ENCODE measurements at places on chromosomes 7 and 10.

DNA sequence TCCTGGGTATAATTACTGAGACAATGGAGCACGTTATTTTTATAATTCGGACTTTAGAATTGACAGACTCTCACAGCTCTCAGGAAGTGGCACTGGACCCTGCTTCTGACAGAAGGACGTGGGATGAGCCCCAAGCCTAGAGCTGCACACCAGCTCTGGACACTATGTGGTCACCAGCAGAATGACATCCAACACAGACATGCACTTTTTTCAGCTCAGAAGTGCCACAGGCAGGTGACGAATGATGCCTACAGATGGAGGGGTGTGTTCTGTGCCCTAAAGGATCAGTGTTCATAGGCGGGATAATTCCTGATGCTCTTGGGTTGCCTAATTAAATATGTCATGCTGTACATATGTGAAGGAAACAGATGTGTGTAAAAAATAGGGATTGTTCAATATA, 87.9 kb downstream of the VIPR2 start:
- no peak for DNase-seq

DNA sequence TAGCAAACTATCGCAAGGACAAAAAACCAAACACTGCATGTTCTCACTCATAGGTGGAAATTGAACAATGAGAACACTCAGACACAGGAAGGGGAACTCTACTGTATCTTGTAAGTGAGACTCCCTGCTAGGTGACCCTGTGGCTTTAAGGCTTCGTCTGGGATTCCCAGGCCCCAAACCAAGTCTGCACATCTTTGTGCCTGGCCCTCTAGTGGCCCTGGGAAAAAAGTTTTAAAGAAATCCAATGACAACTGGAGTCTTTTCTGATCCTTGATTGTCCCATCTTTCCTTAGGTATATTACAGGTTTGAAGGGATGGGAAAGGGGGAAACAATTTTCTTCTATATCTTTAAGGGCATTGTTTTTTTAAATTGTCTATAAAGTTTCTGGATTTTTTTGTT, 10.6 kb upstream of the LIPM start:
- DNase-seq = no peak

DNA sequence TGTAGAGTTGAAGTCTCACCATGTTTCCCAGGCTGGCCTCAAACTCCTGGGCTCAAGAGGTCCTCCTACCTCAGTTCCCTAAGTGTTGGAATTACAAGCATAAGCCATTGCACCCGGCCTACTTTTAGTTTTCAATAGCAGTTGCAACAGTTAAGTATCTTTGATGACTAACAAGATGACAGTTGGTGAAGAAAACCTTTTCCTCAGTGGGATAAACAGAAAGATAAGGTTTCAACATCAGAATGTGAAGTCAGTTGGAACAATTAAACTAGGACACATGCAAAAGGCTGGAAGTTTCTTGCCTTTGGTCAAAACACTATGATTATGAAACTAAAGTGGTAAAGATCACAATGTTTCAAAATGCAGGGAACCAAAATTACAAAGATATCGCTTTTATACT, 169.2 kb downstream of the ZNF438 start:
- no peak for DNase-seq

GRCh38 chr7:4227105-4228010, 454.7 kb upstream of the FOXK1 start:
- DNase-seq = no peak

DNA sequence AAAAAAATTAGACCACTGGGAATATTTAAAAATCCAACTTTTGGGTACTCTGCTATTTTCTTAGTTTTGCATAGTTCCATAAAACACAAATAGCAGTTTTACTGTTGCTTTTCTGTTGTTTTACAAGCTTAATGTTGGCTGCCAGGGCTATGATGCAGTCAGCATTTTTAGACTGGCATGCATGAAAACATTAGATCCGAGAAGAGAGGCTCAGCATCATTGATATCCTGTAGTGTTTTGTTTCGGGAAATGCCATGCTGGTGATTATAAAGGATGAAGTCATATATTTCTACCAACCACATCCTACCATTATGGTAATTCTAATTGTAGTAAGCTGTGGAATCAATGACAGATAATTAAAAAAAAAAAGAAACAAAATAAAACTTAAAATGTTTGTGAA, 104.6 kb downstream of the MBL2 start:
- DNase-seq = no peak

DNA sequence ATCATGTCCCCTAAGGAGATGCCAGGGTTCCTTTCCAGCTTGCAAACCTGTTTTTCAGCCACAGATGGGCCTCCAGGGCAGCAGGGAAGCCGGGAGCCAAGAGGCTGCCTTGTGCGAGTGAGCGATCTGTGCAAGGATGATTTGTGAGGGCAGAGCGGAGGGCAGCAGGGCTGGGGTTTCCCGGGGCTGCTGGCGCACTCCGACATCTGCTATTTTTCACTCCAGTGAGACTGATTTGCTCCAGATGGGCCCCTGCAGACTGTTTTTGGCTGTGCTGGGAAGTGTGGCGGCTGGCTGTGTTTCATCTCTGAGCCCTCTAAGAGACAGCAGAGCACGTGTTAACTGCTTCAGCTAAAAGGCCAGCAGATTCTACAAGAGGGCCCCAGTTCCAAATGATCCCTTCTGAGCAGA, 466.2 kb downstream of the TYW1 start:
- no peak for DNase-seq

GRCh38 chr10:100008142-100008522, 1.6 kb downstream of the DNMBP start:
- DNase-seq = no peak

DNA sequence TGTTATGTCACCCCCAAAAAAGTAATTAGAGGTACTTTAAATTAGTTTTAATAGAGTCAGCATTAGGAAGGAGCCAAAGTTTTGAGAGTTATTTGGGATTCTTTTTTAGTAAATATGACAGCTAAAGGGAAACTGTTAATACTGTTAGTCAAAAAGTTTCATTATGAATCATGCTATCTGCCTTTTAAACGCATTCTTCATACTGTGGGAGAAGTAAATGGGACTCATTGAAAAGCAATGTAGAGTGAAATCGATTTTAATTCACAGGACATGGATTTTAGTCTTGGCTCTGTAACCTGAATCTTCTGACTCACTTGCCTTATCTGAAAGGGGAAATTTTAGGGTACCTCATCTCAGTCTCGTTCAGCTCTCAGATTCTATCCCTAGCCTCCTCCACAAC, 105.1 kb downstream of the AASS start:
- no peak for DNase-seq

- no peak for DNase-seq
Measured at GRCh38 chr10:77770868-77771175, 133.2 kb upstream of the KCNMA1 start.

DNA sequence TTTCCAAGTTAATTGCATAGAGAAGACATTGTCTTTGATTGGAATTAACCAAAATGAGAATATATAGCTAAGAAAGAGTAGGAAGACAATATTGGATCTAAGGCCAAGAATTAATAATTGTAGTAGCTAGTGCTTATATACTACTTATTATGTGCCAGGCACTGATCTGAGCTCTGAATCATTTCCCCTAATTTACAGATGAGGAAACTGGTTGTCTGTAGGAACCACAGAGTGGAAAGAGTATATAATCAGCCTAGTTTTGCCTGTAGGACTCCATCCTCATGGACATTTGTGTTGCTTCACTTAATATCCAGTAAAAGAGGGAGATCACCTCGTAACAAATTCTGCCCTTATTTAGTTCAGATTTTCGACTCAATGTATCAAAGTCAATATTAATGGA, 127.9 kb downstream of the ARID5B start:
- DNase-seq = no peak

DNA sequence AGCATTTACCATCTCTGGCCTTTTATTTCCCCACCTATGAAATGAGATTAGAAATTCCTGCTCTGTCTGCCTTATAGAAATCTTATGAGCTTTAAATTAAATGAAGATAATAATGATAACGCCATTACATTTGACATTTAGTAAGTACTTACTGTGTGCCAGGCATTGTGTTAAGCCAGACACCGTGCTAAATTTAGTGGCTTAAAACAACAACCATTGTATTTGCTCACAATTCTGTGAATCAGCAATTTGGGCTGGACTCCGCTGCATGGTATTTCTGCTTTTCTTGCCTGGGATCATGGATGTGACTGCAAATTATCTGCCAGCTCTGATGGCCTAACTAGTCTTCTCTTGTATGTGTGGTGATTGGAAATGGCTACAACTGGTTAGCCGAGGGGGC, 56.4 kb upstream of the CCDC6 start:
- no peak for DNase-seq

DNA sequence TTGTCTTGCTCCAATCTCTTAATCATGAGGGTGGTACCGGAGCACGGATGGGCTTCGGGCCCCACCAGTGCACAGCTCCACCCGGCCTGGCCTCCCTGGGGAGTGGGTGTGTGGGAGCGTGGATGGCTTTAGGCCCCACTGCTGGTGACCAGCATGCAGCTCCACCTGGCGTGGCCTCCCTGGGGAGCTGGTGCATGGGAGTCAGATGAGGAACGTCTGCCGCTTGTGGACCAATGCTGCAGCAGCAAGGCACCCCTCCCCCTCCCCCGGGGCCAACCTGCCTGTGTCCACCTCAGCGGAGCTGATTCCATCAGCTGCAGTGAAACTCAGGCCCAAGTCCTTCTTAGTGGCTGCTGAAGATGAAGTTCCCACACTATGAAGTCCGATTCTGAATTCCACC, 511.4 kb downstream of the PTPRN2 start:
- DNase-seq = no peak

DNA sequence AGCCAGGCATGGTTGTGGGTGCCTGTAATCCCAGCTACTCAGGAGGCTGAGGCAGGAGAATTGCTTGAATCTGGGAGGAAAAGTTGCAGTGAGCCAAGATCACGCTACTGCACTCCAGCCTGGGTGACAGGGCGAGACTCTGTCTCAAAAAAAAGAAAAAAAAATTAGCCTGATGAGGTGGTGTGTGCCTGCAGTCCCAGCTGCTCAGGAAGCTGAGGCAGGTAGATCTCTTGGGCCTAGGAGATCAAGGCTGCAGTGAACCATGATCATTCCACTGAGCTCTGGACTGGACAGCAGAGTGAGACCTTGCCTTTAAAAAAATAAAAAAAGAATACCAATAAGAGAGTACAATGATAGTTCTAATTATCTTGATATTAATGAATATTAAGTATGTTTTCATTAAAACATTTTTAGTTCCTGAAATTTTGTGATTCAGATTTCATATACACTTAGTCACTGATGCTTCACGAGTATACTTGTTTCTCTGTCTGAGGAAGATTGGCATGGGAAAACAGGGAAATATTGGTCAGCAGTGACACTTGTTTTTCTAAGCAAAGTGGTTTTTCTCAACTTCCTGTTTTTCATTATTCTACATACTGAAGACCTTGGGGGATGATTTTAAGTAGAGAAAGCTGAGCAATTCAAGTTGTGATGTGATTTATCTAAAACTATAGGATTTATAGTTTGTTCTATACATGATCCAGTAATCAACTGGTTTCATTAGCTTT, 76.8 kb downstream of the ADK start:
- no peak for DNase-seq

DNA sequence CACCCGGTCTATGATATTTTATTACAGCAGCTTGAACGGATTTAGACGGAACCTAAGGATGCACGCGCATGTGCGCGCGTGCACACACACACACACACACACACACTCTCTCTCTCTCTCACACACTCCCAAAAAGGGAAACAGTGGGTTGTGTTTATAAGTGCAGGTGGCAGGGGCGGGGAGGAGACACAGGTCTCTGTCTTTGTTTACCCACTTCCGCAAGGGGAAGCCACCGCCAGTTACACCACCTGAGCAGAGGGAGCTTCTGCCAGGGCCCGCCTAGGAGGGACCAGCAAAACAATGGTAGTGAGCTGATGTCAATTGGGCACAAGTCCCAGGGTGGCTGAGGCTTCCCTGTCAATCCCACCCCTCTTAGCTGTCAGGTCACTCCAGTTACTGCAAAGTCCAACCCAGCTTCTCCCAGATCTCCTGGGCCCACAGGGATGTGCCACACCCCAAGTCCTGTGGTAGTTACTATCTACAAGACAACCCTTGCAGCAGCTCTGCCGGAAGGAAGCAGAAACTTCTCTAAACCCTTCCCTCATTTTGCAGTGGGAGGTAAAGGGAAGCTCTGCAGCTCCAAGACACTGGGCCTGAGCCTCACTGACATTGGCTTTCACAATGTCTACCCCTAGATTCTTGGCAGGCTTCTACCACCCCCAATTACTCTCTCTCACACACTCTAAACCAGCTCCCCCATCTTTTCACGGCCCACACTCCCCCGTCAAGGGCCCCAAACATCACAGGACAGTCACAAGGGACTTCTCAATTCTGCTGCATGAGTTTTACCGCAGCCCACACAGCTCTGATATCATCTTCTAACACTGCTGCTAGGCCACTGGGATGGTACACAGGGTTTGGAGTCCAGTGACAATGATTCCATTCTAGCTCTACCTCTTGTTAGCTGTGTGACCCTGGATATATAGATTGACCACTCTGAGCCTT, 17.6 kb downstream of the ANXA11 start:
- peak; percentile 76 for DNase-seq

DNA sequence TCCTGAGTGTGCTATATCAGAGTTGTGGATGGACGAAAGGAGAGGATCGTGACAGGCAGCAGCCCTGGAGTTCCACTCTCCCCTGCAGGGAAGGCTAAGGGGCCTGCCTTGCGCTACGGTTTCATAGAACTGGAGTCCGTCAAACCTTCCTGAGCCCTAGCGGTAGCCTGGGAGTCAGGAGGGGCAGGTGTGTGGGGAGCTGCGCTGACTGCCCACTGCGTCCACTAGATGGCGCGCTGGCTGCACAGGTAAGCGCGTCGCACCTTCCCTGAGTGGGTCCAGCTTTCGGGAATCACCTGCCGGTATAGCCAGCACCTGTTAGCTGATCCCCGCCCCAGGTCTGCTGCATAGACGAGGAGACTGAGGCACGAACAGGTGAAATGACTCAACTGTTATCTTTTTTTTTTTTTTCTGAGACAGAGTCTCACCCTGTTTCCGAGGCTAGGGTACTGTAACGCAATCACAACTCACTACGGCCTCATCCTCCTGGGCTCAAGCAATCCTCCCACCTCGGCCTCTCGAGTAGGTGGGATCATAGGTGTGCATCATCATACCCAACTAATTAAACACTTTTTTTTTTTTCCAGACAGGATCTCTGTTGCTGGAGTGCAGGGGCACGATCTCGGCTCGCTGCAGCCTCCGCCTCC, 20.2 kb upstream of the BAIAP2L1 start:
- peak; percentile 63 for DNase-seq

GRCh38 chr7:117780832-117781231, 92.4 kb downstream of the CTTNBP2 start:
- no peak for DNase-seq

- DNase-seq = no peak
Measured at GRCh38 chr10:114332301-114333192, 71.8 kb downstream of the AFAP1L2 start.

GRCh38 chr10:9229702-9230244, 1175.3 kb downstream of the GATA3 start:
- DNase-seq = no peak

Data from activated CD4-positive, alpha-beta T cell treated with anti-CD3 and anti-CD28 coated beads, Interleukin-2, amount 50 U/mL, for 1 hour (primary cell).